Testis (tissue), 5 donors: ENCODE measurements at places on chromosomes 5 and 9. TPM values are rescaled to one million over a fixed set of nuclear protein-coding genes. Genes with fewer than 3 reads are reported as not detected.

SOX30 gene
- 47.7 TPM for total RNA-seq

SHB gene
- total RNA-seq: 22.3 TPM

TTF1 gene
- 15.4 TPM for total RNA-seq

FOXD4L3 gene
- total RNA-seq: not detected

PIP5KL1 gene
- total RNA-seq: 8.4 TPM

EPB41L4B gene
- 14.5 TPM for total RNA-seq
